Mesendoderm (in vitro differentiated cells): ENCODE measurements at places on chromosomes 1 and 21.
A peak's percentile ranks its signal among the peaks of the same experiment; 100 is the strongest.

- H3K4me3 ChIP-seq: no peak overlapping the region
- H3K27me3 ChIP-seq: no peaks in the 10 kb centered on the region
- no peak overlapping the region for H3K27ac ChIP-seq
- DNase-seq: no peak
These were observed 3.0 kb upstream of the A3GALT2 start for GRCh38 chr1:33323663-33324477.

DNA sequence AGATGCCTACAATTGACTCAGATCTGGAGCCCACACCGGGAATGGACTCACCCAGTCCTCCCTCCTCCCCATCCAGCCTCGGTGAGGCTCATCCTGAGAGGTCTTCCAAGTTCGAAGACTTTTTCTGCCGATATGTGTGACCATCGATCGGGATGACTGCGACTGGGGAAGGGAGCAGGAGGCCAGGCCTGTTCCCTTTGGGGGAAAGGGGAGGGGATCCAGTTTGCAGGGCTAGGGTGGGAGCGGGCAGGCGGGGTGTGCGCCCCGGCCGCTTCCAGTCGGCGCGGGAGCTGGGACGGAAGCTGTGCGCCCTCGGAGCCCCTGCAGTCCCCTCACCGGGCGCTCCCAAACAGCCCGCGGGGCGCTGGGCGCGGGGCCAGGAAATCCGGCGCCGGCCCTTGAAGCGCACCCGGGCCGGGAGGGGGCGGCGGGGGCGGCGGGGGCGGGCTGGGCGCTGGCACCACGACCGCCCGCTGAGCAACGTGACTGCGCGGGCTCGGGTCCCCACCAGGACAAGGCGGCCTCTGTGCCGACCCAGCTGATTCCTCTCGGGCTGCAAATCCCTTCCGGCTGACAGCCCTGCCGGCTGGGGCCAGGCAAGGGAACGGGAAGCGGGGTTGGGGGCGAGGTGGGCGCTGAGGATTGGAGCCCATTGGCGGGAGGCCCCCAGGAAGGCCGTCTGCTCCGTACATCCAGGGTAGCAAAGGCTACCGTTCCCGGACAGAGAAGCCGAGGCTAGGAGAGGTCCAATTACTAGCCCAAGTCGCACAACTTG is 103.9 kb downstream of the EBNA1BP2 start:
- no peak overlapping the region for H3K27ac ChIP-seq
- H3K4me3 ChIP-seq: no peak overlapping the region
- peaks cover 3% of the 10 kb centered on the region for H3K4me1 ChIP-seq
- H3K27me3 ChIP-seq: no peaks in the 10 kb centered on the region

- no peak overlapping the region for H3K4me3 ChIP-seq
- no peaks in the 10 kb centered on the region for H3K4me1 ChIP-seq
- no peak overlapping the region for H3K27ac ChIP-seq
These were observed 199.4 kb upstream of the CACYBP start for GRCh38 chr1:174800216-174800851.

DNA sequence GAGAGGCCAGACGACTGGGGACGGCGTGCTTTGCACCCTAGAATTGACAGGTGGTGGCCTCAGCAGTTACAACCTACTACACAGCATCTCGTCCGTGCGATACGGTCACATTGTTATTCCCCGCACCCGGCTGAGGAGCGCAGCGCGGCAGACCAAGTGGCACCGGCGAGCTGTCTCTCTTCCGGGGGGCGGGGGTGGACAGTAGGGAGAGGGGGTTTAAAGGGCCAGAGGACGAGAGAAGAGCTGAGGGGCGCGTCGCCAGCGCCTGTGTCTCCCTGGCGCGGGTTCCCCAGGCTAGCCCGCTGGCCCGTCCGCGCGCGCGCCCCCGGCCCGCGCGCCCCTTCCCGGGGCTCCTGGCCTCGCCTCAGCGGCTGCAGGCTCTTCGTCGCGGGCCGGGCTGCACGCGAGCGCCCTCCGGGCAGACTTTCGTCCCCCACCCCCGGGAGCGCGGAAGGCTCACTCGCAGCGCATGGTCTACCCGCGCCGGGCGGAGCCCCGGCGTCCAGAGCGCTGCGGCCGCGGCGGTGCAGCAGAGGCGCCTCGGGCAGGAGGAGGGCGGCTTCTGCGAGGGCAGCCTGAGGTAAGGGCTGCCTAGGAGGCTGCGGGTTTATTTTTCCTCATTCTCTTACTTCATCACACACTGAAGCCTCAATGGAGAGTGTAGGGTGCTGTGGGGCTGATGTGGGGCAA is at the start of gene PDE4B:
PDE4B (plus strand) TSS at position 227 of the 690 bp plus-strand sequence.
- no peak within 1 kb of the TSS for H3K27ac ChIP-seq
- peak; percentile 56 for DNase-seq
- peaks cover 26% of the 10 kb centered on the region for H3K27me3 ChIP-seq

- H3K4me3 ChIP-seq: no peak overlapping the region
- DNase-seq: peak; percentile 3
- no peaks in the 10 kb centered on the region for H3K27me3 ChIP-seq
- H3K36me3 ChIP-seq: no peaks in the 10 kb centered on the region
- H3K4me1 ChIP-seq: no peaks in the 10 kb centered on the region
These were observed 413.1 kb downstream of the PTPRU start for GRCh38 chr1:29649189-29650040.

DNA sequence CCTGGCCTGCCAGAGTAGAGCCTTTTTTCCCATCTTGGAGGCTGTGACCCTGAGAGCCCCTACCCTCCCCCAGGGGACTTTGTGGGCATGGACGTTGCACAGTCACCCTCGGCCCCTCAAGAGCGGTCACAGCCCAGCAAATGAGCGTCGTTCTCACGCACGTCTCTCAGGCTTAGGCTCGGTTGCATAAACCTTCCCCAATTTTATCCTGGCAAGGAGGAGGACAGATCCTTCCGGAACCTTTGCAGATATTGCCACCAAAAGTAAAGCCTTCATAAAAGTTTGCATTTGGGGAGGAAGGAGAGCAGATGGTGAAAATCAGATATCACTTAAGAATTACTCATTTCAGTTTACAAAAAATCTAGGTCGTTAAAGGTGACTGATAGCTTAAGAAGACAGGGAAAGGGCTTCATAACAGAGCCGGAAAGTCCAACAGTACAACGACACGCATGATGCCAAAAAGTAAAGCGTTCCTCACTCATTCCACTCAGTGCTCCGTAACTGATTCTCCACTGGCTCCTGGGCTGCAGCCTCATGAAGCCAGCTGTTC is 29.3 kb downstream of the PDE9A start:
- DNase-seq: no peak
- H3K4me1 ChIP-seq: no peaks in the 10 kb centered on the region
- H3K27me3 ChIP-seq: no peaks in the 10 kb centered on the region
- H3K36me3 ChIP-seq: no peaks in the 10 kb centered on the region
- H3K4me3 ChIP-seq: no peak overlapping the region
